Astrocyte (in vitro differentiated cells and primary cell): ENCODE measurements at places on chromosomes 2 and 18.
A peak's percentile ranks its signal among the peaks of the same experiment; 100 is the strongest.

DNA sequence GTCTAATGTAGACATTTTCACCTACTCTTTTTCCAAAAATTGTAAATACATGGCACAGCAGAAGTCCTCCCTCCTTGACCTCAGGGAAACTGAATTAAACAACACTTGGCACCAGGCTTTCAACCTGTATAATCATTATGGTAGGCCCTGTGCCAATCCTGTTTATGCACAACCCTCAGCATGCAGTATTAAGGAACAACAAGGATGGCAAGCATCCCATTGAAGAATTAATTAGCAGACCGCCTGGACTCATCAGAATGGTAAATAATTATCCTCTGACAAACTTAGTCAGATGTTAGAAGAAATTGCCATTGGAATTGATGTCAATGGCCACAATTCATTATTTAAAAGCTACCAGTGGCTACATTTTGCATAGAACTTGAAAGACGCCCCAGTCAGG lies 66.3 kb upstream of the GALNT5 start:
- no peak for DNase-seq

DNA sequence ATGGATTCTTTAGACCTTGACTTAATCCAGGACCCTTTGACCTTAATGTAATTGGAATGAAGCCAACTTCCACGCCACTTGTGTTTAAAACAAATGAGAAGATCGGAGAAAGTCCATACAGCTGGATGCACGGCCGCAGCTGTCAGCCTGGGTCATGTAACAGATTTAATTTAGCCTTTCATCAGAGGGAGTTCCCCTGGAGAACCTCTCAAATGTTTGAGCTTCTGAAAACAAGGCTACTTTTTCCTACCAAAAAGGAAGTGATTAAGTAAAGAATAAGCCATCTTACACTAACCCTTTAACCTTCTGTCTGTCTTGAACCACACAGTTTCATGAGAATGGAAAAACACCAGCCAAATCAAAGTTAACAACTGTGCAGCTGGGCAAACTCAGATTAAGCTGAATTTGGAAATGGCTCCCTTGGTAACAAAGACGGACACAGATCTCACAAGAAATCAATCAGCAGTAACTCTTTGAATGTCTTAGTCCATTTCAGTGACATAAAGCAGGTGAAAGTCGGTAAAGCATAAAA lies 103.6 kb downstream of the DOCK10 start:
- peak; percentile 79 for DNase-seq

GRCh38 chr2:128348701-128349100 lies 30.0 kb upstream of the HS6ST1 start:
- DNase-seq = no peak

- DNase-seq = no peak
Measured at GRCh38 chr2:235303499-235304291, 190.1 kb upstream of the AGAP1 start.

GRCh38 chr2:27708666-27709065 lies 45.0 kb downstream of the SLC4A1AP start:
- peak; percentile 61 for DNase-seq

- DNase-seq = no peak
Measured at GRCh38 chr2:197805715-197806633, 1.6 kb downstream of the PLCL1 start.

DNA sequence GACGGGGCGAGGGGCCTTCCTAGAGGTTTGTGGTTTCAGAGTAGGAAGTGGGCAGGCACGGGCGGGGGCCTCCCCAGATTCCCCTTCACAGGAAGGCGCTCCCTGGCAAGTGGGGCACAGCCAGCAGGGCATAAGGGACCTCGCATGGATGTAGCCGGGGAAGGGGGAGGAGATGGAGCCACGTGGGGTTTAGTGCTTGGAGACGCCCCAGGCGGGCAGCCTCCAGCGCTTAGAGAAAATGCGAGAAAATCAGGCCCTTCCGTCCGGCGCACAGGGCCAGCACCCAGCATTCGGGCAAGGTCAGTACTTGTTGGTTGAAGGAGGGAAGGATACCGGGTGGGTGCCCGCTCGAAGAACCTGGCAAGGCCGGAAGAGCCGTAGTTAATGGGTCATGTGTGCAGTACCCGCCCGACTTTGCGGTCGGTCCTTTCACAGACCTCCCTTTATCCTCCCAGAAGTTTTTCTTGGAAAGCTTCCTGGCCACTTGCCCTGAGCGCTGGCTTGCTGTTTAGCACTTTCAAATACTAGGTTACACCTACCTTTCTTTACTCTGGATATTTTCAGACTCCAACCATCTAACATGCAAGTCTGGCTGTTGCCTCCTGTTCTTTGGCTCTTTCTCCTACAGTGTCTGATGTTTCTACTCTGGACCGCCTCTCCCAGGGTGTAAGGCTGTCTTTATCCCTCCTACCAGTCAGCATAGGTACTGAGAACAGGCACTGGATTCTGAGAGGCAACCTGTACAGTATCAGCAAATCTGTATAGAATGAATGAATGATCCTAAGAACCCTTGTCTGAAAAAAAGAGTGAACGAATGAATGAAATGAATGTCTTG lies 78.1 kb downstream of the CIB4 start:
- DNase-seq = peak; percentile 52

- peak; percentile 7 for DNase-seq
Measured at GRCh38 chr2:186308347-186308746, 177.7 kb upstream of the ZC3H15 start.

- DNase-seq = no peak
Measured at GRCh38 chr2:170493426-170494097, 221.6 kb upstream of the SP5 start.

- no peak for DNase-seq
Measured at GRCh38 chr2:227103583-227103982, 60.4 kb downstream of the COL4A4 start.

GRCh38 chr2:102032368-102033030 lies 40.7 kb downstream of the IL1R2 start:
- no peak for DNase-seq

- no peak for DNase-seq
Measured at GRCh38 chr18:27185025-27185763, at the start of gene CHST9. Gene CHST9 (minus strand): TSS chr18:27185308. CDS start chr18:27142809, 42,499 bp downstream.

GRCh38 chr18:44048846-44049245 lies 631.8 kb upstream of the SETBP1 start:
- no peak for DNase-seq

- no peak for DNase-seq
Measured at GRCh38 chr2:40178171-40178778, 273.6 kb downstream of the SLC8A1 start.

DNA sequence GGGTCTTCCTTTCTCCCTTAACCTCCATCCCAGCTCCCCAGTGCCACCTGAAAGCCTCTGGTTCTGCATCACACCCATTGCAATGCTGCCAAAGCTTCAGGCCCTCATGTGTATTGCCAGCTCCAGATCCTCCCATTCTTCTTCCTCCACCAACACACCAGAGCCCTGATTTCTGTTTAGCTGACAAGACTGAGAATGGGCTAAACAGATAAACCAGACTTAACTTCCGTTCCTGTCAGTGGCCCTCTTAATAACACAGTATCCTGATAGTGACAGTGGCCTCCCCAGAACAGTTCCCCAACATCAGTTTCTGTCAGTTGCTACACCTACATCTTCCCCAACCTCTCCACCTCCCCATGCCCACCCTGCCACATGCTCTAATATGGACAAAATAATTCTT lies 31.3 kb upstream of the C1D start:
- DNase-seq = no peak

DNA sequence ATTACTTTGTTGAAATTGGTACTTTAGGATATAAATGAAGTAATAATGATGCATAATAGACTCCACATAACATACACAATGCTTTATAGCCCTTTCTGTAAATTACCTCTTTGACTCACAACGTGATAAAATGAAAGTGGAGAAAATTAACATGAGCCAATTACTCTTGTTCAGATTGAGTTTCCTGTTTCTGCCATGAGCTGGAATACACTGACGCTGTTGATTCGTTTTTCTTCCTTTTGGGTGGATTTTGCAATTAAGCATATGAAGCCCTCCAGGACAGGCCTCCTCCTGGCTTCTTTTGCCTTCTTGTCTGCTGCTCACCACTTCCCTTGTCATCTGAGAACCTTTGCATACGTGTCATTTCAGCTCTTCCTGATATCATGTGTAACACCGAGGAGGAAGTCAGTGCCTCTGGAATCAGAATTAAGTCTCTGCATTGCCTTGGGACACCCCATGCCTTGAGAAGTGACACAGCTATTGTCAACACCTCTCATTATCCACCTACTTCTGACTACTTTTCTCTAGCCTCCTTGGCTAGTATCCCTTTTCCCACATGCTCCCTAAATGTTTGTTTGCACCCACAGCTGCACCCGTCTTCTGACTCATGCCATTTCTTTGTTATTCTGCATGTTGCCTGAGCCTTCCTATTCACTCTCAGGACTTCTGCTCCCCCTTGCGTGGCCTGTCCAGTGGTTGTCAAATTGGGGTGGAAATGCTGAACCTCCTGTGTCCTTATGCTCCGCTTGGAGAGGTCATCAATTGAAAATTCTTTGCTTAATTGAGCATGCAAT lies 134.1 kb downstream of the FMNL2 start:
- DNase-seq = peak; percentile 47

- DNase-seq = no peak
Measured at GRCh38 chr2:148490840-148491439, 153.6 kb upstream of the EPC2 start.
